ENCODE measurements at places on chromosomes 2 and 18.

DNA sequence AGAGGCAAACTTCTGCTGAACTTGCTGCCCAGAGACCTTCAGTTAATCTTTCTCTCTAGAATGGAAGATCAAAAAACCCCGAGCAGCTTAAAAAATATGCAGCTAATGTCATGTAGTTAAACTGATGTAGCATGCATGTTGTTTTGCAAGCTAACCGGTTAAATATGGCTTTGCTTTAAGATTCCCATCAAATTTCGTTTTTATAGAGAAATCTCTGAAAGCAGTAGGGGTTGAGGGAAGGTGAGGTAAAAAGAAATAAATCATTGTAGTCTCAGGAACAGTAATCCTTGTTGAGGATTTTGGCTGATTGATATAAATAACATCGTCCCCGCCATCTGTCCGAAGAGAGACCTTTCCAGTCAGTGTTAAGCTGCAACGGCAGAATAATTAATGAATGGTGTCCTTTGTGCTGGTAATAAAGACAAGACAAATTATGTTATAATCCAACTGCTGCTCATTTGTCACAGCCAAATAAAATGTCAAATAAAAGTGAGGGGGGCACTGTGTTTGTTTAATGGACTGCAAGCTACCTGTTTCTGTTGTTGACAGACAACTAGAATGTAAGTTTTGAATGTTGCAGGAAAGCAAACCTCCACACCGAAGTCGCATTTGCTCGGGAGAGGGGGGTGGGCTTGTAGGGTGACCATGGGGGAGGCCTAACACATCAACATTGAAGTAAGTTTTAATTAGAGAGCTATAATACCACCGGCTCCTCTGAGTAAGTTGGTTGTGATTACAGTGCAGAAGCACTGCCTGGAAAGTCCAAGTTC, 555.5 kb downstream of the ARHGAP15 start:
- no peak for DNase-seq

DNA sequence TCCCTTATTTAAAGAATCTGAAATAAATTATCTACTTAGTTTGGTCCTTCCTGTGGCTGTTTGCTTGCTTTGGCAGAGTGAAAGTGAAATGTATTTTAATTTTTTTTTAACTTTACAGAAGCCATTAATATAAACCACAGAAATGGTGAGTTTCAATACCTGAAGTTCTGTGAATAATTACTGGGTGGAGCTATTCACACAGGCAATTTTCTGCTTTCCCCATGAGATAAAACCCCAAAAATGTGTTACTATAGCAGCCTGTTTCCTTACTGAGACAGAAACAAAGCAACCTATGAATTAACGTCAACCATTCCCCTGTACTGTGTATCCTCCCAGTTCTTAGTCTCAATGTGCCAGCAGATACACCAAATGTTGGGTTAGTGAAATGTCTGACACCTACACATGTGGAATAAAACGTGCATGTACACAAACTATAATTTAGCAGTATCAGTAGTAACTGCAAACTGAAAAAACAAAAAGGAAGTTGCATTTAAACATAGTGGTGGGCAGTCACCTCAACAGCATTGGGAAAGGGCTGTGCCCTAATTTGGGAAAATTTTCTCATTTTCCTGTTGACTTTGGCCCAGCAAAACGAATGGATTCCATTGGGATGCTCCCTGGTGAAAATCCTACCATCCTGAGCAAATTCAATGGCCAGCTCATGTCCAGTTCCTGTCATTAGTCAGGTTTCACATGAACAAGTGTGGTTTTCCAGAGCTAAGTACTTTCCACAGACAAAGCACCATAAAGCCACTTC, 73.1 kb upstream of the RMDN2 start:
- DNase-seq: no peak

DNA sequence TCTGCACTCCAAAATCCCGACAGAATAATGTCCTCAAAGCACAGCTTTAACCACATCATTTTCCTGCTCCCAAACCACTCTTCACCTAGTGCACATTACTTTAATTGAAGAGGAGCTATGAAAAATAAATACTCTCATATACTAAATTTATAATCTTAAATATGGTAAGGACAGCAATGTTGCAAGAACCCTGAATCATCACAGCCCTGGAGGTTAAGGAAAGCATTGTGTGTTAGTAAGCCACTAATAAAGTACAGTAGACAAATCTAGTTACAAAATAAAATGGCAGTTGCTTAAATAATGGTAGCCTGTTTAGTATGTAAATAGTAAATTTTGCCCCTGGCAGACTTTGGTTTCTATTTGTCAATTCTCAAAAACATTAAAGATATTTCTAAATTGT, 27.0 kb upstream of the CCDC178 start:
- DNase-seq: no peak

GRCh38 chr18:77249569-77250500, at the start of gene GALR1:
Gene GALR1 (plus strand): TSS chr18:77249848. CDS start chr18:77250549, 701 bp downstream.
- no peak for DNase-seq

DNA sequence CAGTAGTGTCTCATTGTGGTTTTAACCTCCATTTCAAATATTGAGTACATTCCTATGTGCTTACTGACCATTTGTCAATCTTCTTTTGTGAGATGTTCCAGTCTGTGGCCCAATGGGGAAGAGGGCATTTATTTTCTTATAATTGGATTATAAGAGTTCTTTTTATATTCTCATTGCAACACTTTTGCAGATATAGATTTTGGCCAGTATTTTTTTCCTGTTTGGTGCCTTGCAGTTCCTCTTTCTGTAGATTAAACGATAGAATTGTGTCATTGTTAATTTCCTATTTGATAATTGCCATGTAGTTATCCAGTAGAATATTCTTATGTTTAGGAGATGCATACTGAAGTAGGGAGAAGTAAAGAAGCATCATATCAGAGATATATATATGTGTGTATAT, 56.4 kb upstream of the CYTIP start:
- DNase-seq: no peak

- DNase-seq: no peak
Observed at GRCh38 chr2:231001921-231002320, 6.0 kb downstream of the SPATA3 start.

DNA sequence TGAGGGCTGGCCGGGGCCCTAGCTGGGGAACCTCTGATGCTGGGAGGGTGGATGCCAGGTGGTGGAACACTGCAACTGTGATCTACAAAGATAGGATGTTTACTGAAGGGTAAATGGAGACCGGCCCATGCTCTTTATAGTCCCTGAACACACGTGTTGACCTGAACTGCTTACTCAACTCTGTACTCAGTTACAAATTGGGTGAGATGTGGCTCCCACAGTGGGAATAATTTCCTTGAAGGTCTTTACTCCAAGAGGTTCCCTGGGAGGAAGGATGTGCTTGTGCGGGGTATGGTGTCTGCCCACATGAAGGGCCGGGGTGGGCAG, 254.1 kb downstream of the PRKCE start:
- DNase-seq: no peak

DNA sequence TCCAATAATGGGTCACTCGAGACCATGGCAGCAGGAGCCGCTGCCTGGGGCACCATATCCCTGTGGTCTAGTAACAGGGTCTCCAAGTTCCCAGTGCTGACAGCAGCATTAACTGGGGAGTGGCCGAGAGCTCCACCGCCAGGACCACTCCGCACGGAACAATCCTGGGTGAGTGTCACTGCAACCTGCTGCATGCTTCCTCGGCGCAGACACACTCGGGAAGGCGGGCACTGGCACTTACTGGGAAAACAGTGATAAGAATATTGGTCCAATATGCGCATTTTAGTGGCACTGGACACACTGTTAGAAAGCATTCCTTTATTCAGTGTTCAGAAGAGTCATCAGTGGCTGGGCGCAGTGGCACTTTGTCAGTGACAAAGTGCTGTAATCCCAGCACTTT, 29.7 kb downstream of the FAM228A start:
- DNase-seq: no peak

DNA sequence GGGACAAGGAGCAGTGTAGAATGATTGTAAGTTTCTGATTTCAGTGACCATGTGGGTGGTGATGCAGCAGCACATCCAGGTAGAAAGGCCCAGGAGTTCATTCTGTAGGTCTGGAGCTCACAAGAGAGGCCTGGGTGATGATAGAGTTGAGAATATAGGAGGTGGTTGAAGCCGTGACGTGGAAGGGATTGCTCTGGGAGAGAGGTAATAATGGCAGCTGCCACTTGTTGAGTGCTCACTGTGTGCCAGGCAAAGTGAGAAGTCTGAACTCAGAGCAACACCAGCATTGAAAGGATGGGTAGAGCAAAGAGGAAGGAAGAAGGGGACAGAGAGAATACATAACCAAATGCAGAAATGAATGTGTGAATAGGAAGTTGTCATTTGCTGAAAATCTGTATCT, 3.3 kb downstream of the TTLL4 start:
- DNase-seq: no peak

DNA sequence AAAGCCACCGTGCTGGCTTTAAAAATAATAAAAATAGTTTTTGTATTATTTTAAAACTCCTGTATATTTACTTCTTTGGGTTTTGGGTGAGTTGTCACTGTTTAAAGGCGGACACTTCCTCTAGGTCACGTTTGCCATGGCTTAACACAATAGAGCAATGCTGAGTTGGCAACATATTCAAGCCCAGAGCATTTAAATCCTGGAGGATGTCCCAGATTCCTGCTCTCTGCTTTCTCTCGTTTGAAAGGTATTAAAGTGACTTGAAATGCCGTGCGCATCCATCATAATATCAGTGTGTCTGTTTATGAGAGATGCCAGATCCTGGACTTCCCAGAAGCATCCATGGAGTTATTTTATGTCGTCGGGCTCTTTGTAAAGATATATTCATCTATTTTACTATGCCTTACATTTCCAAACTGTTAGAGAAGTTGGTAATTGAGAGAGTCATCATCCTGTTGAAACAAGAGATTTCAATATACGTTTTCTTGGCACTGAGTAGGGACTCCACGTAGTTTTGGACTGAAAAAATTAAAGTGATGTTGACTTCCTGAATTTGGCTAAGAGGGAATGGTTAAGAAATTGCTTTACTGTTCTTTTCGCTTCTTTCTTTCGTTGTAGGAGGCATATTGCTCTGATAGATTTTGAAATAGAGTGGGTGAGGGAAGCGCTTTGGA, 150.6 kb downstream of the ZNF236 start:
- DNase-seq: no peak

All from hepatocyte (in vitro differentiated cells).